ENCODE measurements at places on chromosomes 16 and 17.

GRCh38 chr17:46928467-46929261 is 5.7 kb downstream of the GOSR2 start:
- DNase-seq: no peak

GRCh38 chr16:30972872-30973271 is 12.1 kb upstream of the HSD3B7 start:
- no peak for DNase-seq

- DNase-seq: no peak
Measured at GRCh38 chr17:1627182-1627981, 1.3 kb downstream of the SLC43A2 start.

- DNase-seq: no peak
Measured at GRCh38 chr17:75995385-75995925, 5.2 kb upstream of the CDK3 start.

GRCh38 chr17:33667052-33667509 is 374.0 kb upstream of the ASIC2 start:
- DNase-seq: peak; percentile 70

Data from activated CD4-positive, alpha-beta T cell treated with anti-CD3 and anti-CD28 coated beads, Interleukin-10, Interleukin-2, amounts not matched to agents 100 ng/mL and 50 ng/mL, durations not matched to agents 16 hours and 8 hours (primary cell).